ENCODE measurements at places on chromosomes 5 and 9.

GRCh38 chr9:109118808-109119438 lies 824 bp downstream of the TMEM245 start:
- no peak for DNase-seq

DNA sequence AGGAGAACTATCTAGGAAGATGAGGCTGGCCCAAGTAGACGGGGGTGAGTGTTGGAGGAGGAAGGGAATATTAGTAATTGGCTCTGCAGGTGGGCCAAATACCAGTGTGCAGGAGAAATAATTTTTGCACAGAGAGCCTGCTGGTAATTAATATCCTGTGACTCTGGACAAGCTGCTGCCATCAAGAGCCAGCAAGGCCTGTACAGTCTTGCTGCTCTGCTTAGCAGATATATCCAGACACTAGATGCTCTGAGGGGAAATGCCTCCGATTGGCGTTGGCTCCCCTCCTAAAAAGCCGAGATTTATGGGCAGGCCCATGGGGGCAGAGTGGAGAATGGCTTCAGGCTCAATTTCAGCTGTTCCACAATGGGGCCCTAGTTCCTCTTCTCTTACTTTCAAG lies 29.6 kb upstream of the ASTN2 start:
- no peak for DNase-seq

GRCh38 chr5:124952566-124952965 lies 206.1 kb upstream of the ZNF608 start:
- DNase-seq = no peak

- DNase-seq = peak; percentile 82
Observed at GRCh38 chr9:121735793-121736770, 84.6 kb downstream of the DAB2IP start.

GRCh38 chr5:65809817-65810531 lies 88.0 kb downstream of the NLN start:
- DNase-seq = peak; percentile 92

DNA sequence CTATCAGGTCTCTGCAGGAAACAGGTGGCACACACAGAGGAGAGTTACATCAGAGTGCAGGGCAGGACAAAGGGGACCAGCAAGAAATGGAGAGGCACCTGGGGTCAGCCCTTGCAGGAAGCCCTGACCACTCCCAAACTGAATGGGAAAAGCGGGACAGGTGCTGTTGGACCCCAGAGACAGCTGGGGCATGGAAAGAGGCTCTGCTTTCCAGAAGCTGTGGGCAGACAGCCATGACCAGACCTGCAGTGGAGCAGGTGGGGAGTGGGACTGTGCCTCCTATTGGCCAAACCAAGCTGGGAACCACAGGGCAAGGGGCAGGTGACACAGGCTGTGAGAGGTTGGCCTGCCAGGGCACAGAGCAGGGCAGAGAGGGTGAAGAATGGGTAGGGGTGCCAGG lies 125.8 kb downstream of the BOD1 start:
- no peak for DNase-seq

DNA sequence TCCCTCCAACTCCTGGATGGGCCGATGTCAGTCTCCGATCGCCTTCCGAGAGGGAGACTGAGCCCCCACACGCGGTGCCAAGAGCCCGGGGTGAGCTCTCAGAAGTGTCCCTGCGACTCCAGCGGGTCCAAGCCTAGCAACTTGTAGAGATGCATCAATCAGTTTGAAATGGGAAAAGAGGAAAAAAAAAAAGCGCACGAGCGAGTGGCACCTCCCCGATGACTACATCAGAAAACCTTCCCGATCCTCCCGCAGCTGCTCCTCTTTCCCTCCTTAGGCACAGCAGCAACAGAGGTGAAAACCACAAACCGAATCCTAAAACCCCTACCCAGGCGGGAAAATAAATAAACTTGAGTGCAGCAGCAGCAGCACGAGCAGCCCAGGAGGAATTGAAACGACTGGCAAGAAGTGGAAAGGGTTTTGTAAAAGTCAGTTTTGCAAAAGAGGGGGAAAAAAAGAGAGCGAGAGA lies 1.0 kb upstream of the EFNA5 start:
- DNase-seq = no peak

DNA sequence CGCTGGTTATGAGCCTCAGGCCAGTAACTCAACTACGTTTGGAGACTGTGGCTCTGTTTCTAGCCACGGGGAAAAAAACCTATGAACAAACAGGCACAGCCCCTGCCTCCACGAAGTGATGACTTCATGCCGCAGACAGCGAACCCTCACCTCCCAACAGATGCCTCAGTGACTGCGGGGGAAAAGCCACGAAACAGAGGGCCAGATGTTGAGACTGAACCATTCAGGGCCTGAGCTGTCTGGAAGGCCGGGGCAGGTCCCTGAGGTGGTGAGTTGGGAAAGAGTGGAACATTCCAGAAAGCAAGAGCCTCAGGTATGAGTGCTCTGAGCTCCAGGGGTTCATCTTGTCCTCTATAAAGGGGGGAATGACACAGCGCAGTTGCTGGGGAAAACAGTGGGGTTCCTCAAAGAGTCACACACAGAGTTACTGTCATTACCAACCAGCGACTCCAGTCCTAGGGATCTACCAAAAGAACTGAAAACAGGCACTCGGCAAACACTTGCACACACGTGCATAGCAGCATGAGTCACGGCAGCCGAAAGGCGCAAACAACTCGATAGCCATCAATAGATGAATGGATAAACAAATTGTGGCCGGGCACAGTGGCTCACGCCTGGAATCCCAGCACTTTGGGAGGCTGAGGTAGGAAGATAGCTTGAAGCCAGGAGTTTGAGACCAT lies 15.3 kb downstream of the PLPP7 start:
- no peak for DNase-seq

DNA sequence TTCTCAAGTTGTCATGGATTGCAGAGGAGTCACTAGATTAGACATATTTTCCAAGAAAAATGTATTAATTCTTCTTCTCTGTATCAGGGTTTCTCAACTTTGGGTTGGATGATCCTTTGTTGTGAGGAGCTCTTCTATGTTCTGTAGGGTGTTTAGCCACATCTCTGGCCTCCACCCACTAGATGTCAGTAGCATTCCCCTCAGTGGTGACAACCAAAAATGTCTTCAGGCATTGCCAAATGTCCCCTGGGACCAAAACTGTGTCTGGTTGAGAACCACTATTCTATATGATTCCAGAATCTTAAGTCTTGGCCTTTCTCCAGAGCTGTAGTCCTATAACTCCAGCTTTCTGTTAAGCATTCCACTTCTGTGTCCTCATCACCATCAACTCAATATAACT lies 220.9 kb downstream of the KIAA0825 start:
- DNase-seq = no peak
